ENCODE measurements at places on chromosomes 6 and 20. TPM values are rescaled to one million over a fixed set of nuclear protein-coding genes. Genes with fewer than 3 reads are reported as not detected.

DNA sequence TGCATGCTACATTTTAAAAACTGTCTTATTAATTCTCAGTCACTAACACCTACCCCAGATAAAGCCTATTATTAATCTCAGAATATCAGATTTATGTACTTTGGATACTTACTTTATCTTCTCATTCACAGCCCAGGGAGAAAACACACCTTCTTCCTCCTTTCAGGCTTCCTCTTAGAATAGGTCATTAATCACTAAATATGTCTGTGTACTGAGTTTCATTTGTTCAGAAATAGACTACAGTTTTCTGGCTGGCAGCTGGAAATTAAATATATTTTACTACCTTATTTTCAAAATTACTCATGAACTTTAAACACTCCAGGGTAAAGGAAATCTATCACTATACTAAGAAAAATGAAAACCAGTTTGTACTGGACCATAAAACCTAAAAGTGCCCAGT, 147.7 kb upstream of the DST start:
- DNase-seq, result no peak

The MTG2 gene
- 15.6 TPM for polyA plus RNA-seq

DNA sequence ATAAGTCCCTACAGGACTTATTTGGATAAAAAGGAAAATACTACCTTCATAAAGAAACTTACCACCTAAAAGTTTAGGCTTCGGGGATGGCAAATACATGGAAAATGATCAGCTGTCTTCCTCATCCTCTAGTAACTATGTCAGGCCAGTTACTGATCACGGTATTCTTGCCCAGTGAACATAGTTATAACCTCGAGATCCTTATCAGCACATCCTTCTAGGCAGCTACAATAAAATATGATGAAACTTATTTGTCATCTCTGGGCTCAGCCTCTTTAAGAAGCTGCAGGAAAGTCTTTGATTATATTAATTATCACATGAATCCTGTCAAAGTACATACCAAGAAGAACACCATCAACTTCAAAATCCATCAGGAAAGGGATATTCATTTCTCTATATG, 41.8 kb downstream of the SF3B5 start:
- DNase-seq, result no peak

DNA sequence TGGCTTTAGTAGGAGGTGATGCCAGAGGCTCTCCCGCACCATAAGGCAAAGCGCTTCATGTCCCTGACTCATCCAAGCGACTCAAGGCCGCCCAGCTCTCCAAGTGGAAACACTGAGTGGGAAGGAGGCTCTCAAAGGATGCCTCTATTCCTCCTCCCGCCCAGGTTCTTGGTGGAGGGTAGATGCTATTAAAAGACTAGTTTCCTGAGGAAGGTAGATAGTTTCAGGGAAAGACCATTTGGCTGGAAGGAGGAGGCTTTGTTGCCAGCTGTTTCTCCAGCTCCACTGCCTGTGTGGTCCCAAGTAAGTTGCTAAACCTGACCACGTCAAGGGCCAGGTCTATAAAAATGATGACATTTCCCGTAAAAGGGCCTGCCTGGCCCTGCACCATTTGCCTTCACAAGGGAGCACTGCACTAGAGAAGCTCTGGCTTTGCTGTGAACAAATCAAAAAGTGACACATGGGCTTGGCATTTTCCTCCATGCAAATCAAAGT, 48.2 kb downstream of the GMDS start:
- no peak for DNase-seq

- no peak for DNase-seq
Observed at GRCh38 chr6:78911218-78911940, 44.0 kb downstream of the IRAK1BP1 start.

The PCMTD2 gene
- polyA plus RNA-seq, result 32.4 TPM

The CFAP61 gene
- polyA plus RNA-seq, result not detected

DNA sequence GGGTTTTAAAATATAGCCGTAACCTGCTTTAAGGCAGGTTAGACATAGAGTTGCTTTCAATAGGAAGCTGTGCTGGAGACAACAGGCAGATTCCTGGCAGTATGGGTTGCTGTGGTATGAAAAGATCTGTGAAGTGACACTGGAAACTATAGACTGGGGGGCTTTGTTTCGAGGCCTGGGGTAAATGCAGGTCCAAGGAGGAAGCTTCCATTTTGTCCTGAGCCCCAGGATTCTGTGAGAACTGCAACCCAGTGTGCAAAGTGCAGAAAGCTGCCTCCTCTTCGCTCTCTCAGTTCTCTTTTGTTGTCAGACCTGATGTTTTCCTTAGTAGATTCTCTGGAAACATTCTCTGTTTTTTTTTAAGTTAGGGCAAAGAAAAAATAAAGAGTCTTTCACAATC, 86.9 kb downstream of the LYRM4 start:
- no peak for DNase-seq

DNA sequence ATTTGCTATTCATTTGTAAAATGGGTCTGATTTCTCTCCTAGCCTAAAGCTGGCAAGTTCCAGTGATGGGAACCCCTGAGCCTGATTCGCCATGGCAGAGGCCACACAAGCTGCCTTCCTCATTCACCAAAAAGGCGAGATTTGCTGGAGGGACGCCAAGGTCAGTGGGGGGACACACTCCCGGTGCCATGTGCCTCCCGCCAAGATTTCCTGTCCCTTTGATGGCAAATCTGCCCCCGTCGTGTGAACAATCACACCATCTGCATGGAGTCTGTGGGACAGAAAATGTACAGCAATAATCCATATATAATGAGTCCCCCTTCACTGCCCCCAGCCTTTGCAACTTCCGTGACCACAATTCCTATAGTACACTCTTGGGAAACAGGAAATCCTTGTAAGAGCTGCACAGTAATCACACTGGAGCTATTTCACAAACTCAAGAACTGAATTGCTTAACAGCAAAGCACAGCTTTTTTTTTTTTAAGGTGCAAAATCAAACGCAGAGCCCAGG, 15.7 kb upstream of the IGF2R start:
- no peak for DNase-seq

The RSPH3 gene
- polyA plus RNA-seq, result 2.0 TPM

DNA sequence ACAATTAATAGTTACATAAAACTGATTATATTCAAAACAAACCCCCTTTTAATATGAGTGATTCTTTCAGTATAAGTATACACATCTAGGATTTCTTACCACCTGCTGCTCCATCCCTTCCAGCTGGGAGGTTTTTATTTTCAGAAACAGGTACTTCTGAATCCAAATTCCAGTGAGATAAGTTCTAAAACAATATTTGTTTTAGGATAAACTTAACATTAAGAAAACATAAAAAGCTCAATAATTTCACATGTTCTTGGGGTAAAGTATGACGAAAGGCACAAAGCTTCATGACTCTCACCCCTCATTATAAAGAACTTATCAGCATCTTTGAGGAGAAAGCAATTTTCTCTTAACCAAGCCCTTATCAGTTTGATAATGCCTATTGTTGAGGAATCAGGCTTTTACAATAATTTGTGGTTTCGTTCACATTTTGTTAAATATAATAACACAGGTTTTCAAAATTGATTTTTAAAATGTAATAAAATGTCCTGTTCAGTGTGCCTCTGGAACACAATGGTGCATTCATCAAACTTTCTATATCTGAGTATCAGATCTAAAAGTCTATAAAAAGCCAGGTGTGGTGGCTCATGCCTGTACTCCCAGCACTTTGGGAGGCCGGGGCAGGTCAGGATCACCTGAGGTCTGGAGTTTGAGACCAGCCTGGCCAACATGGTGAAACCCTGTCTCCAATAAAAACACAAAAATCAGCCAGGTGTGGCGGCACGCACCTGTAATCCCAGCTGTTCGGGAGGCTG, 4.3 kb downstream of the FAM217A start:
- no peak for DNase-seq

DNA sequence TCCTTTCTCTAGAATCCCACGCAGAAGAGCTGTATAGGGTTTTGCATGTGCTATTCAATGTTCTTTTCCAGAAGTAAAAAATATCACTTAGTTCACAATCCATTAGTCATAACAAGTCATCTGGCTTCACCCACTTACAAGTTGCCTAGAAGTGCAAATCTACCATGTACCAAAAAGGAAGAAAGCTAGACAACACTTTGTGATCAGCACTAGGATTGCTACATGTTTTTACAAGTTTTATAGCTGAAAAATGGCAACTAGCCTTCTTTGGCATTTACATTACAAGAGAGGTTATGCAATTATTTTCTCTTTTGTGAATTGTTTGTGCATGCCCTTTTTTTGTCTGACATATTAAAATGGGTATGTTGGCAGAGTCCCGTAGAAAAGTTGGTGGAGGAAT, 85.6 kb upstream of the PTPRK start:
- DNase-seq, result no peak

- no peak for DNase-seq
Observed at GRCh38 chr20:37711001-37711400, 17.2 kb downstream of the CTNNBL1 start.

DNA sequence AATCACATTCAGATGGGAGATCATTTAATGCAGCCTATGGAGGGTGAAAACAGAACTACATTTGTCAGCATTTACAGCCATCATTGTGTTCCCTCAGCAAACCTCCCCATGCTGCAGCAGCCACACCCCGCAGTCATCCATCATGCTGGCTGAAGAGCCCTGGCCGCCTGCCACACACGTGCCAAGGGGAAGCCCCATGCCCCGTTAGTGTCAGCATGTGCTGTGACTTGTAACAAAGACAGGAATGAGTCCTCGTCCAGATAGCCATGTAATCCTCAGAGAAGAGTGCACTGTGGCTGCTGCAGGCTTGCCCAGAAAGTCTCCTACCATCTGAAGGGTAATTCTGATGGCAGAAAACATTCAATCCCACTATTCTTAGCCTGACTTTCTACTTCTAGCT, 1097.8 kb downstream of the KIF16B start:
- DNase-seq, result no peak

DNA sequence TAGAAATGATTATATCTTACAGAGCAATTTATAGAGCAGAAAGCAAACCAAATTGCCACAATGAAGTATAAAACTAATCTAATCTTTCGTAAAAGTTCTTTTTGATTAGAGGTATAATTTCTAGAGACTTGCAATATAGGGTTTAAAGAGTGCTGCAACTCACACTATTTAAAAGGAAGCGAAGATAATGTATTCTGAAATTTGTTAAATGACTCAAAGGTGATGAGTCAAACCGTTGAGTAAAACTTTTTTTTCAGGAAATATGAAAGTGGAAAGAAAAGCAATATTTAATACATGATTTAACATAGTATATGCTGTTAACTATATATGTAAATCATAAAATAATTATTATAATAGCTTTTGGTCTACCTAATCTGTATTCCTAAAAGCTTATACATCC, 133.6 kb downstream of the SYNE1 start:
- DNase-seq, result no peak

The OPN5 gene
- polyA plus RNA-seq, result not detected

DNA sequence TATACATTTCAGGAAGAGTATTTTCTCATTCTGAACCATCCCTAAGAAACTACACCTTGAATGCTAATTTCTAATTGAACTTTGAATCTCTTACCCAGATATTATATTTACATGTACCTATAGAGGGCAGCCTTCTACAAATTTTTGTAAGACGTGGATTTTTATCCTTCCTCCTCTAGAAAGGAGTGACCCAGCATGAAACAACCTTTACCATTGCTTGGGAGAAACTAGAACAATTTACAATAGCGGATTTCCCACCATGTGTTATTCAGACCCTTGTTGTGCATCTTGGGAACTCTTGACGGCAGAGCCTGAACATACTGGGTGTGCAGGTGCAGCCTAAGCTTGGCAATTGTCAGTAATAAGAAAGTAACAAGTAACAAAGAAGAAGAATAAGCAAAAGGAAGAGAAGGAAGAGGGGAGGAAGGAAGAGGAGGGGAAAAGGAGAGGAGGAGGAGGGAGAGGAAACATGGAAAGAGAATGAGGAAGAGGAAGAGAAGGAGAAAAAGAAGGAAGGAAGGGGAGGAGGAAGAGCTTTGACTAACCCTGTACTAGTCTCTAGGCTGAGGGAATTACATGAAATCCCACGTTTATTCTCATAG, 10.8 kb upstream of the TAAR1 start:
- no peak for DNase-seq

- no peak for DNase-seq
Observed at GRCh38 chr20:24948939-24949679, at the start of gene CST7. CST7 (plus strand) TSS chr20:24949269; CDS start chr20:24949506, 237 bp downstream.

GRCh38 chr20:46377518-46377917, 28.9 kb downstream of the ELMO2 start:
- DNase-seq, result no peak

The CNBD2 gene
- 1.8 TPM for polyA plus RNA-seq

DNA sequence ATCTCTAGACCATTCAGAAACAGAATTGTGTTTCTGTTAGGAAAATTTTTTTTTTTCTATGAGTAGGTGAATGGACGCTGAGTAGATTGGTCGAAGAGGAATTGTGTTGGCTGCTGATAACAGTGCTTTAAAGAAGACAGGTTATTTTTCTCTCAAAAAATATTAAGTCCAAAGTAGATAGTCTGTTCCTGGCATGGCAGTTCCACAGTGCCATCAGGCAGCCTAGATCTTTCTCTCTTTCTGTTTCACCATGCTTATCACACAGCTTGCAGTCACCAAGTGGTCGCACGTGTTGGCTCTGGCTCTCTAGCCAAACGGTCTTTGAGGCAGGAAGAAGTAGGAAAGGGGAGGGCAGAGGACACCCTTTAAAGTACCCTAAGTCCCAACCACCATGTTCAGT, 22.4 kb upstream of the SERINC3 start:
- DNase-seq, result no peak

The VSX1 gene
- not detected for polyA plus RNA-seq

GRCh38 chr6:88702956-88703556, 260.4 kb downstream of the RNGTT start:
- no peak for DNase-seq

DNA sequence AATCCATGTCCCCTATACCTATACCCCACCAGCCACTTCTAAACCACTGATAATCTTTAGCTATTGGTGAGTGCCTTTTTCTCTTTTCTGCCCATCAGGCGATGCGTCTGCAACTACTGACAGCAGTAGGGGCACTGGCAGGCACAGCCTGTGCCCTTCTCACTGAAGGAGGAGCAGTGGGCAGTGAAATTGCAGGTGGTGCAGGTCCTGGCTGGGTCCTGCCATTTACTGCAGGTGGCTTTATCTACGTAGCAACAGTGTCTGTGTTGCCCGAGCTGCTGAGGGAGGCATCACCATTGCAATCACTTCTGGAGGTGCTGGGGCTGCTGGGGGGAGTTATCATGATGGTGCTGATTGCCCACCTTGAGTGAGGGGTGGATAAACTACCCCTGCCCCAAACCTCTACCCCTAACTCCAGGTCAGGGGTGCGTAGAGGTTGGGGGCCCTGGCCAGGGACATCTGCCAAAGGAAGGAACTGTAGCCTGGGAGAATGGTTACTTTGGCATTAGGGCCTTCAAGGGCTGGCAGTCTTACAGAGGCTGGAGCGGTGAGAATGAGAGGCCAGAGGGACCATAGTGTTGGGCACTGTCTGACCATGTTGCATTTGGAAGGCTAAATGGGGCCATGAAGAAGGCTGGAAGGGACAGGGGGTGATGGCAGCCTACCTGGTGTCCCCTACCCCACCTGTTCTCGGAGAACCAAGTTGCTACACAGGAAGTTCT, 851 bp upstream of the HSD17B8 start:
- DNase-seq, result no peak

- no peak for DNase-seq
Observed at GRCh38 chr6:127404594-127405178, 54.5 kb downstream of the KIAA0408 start.

Measured in AG04450 (cell line).